Stimulated activated CD4-positive, alpha-beta T cell treated with anti-CD3 and anti-CD28 coated beads, Interleukin-1b, Interleukin-23, amount 100 ng/mL, for 24 hours (primary cell): ENCODE measurements at places on chromosomes 11 and 22.

- DNase-seq: no peak
These were observed 534 bp downstream of the RBFOX2 start for GRCh38 chr22:36027935-36028645.

DNA sequence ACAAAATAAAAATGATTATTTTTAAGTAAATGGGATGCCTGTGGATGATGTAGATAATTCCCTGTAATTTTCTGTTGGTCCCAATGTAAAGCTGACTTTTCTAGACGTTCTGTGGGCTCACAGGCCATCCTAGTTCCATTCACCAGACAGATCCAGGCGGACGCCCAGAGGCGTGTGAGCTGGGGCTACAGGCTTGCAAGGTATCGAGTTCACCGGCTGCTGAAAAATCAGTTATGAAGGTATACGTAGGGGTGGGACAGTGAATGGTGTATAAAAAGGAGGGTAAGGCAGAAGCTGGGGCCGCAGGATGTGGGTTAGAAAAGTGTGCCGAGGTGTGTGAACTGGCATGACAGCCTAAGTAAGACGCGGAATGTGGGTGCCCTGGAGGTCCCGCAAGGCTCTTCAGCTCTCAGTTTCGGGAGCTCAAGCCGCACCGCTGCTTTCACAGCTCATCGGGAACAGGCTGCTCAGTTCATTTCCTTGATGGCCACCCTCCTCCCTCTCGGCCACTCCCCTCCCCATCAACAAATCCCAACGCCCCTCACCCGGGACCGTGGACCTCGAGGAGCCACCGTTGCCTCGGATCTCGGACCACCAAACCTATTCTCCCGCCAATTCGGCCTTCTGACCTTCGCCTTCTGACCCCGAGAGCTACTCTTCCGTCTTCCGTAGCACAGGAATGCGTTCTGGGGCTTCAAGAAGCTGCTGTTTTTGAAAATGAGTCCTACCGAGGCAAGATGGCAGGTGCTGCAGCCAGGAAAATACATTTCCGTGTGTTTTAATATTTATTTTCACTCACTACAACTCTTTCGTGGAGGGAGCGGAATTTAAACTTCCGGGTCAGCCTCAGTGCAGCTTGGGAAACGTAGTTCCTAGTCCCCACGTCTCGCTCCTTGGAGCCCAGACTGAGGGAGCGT lies at the start of gene XNDC1N:
Gene XNDC1N (minus strand): TSS at position 775 of the 917 bp plus-strand sequence. CDS start 5,241 bp downstream, outside the sequence.
- DNase-seq: peak; percentile 50

- no peak for DNase-seq
These were observed 1062.3 kb downstream of the LRRC4C start for GRCh38 chr11:40397141-40397540.

- DNase-seq: no peak
These were observed 7.2 kb downstream of the CLMP start for GRCh38 chr11:123187665-123188507.

- no peak for DNase-seq
These were observed 14.0 kb upstream of the TUB start for GRCh38 chr11:8066911-8067455.

GRCh38 chr22:49517667-49518185 lies 309.9 kb downstream of the BRD1 start:
- no peak for DNase-seq

- no peak for DNase-seq
These were observed 15.5 kb upstream of the RAPSN start for GRCh38 chr11:47464483-47464882.

GRCh38 chr11:106218106-106218505 lies 140.6 kb downstream of the AASDHPPT start:
- no peak for DNase-seq

- DNase-seq: no peak
These were observed 9.3 kb upstream of the ANKRD13D start for GRCh38 chr11:67279589-67280340.

- no peak for DNase-seq
These were observed 1.7 kb downstream of the HPX start for GRCh38 chr11:6438979-6439571.

- DNase-seq: no peak
These were observed 239.5 kb downstream of the BUD13 start for GRCh38 chr11:116533186-116533825.

DNA sequence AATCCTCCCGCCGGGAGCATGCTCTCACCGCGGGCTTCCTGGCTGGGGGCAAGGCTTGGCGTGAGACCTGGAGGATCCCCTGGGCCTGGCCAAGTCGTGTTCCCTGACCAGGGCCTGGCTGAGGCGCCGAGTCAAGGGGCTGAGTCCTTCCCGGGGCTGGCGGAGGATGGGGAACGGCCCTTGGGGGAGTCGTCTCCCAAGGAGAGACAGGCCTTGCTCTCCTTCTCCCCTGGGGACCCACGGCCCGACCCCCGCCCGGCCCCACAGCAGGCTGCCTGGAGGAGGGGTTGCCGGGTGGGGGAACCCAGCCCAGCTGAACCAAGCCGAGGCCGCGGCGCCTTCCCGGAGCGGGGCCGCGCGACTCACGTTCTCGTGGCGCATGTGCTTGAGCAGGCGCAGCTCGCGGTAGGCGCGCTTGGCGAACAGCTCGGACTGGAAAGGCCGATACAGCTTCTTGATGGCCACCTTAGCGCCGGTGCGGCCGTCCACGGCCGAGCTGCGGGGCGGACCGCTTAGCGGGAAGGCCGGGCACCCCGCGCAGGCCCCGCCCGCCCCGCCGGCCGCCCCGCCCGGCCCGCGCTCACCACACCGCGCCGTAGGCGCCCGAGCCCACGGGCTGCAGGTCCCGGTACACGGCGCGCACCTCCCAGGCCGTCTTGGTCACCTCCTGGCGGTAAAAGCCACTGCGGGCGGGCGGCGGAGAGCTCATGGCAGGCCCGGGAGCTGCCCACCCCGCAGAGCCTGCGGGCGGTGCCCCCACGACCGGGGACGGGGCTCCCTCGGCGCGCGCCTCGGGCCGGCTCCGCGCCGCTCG lies 475 bp downstream of the MAPK12 start:
- no peak for DNase-seq
